ENCODE measurements at places on chromosomes 7 and 10.

- no peak for DNase-seq
Measured at GRCh38 chr7:116824449-116824848, 37.9 kb upstream of the CAPZA2 start.

DNA sequence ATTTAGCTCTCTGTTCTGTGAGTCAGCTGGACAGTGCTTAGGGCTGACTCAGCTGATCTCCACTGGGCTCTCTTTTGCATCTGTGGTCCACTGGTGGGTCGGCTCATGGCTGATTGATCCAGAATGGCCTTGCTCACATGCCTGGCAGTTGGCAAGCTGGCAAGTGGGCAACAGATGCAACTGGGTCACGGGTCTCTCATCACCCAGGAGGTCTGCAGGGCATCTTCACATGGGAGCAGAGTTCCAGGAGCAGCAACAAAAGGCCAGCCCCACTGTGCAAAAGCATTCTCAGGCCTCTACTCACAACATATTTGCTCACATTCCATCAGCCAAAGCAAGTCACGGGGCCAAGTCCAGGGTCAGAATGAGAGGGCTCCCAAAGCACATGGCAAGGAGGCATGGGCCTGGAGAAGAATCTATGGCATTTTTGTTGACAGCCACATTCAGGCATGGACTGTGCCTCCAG, 98.8 kb downstream of the OAT start:
- no peak for DNase-seq

DNA sequence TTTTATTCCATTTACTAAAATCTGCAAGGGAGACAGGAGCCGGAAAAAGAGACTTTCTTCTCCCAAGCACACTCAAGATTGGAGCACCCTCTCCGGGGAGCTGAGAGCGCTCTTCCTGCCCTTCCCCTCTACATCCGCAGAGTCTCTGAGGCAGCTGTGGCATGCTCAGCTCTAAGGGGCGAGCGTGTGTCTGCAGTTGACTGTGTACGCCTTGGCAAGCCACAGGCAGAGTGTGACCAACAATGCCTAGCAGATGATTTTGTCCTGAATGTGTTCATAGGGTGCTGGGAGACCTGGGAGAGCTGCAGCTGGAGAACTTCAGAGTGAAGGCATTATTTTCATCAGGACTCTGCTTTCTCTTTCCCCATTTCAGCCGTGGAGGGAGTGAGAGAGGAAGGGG, 20.7 kb downstream of the MTURN start:
- no peak for DNase-seq

DNA sequence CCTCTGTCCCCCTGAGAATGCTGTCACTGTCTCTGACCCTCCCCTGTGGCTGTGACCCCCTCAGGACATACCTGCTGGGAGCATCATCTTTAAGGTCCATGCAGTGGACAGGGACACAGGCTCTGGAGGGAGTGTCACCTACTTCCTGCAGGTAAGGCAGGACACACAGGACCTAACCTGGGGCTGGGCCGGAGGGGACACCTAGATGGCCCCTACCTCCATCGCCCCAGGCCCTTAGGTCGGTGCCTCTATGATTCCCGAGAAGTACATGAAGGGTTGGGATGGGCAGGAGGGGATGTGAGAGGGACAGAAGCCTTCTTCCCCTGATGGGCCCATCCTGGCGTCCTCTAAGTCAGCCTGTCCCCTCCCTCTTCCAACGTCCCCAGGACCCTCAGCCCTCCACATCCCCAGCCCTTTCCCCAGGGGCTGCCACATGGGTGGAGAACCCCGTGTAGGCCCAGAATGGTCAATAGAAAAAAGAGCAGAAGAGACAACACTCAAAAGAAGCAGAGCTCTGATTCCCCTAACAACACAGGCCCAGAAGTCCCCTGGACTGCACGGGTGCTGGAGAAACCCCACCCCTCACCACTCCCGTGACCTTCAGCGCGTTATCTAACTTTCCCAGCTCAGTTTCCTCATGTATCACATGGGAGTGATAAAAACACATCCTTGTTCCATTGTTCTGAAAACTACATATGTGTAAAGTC, 6.4 kb downstream of the CDHR1 start:
- DNase-seq: no peak

- DNase-seq: no peak
Measured at GRCh38 chr10:130802301-130802700, 509.2 kb downstream of the TCERG1L start.

DNA sequence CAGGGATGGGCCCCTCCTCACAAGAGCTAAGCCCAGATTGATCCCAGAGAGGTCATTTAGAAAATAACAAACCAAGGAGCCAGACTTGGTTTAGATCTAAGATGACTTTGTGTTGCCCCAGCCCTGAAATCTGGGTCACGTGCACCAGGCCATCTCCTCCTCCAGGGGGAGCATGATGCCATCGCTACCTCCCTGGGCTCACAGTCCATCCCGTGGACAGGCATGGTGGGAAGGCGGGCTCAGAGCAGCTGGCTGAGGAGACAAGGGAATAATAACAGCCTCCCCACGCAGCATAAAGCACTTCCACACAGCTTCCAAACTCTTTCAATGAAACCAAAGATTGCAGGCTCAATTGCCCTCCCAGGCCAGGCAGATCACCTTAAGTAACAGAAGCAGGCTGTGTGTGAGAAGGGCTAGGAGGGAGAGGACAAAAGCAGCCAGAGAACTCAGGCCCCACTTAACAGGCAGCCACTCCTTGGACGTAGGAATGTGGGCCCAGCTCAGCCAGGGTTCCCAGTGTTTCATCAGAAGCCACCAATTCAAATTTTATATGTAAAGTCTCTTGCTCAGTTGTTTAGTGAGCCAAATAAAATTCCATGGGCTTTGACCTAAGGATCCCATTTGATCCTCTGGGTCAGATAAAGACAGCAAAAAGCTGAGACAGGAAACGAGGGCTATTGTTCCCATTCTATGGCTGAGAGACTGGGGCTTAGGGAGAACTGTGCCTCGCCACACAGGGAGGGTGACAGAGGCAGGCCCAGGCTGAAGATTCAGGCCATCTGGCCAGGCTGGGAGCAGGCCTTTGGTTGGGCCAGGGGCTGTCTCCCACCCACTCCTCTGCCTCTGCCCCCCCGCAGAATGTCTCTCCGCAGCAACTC, 100.2 kb downstream of the COL13A1 start:
- peak; percentile 48 for DNase-seq

DNA sequence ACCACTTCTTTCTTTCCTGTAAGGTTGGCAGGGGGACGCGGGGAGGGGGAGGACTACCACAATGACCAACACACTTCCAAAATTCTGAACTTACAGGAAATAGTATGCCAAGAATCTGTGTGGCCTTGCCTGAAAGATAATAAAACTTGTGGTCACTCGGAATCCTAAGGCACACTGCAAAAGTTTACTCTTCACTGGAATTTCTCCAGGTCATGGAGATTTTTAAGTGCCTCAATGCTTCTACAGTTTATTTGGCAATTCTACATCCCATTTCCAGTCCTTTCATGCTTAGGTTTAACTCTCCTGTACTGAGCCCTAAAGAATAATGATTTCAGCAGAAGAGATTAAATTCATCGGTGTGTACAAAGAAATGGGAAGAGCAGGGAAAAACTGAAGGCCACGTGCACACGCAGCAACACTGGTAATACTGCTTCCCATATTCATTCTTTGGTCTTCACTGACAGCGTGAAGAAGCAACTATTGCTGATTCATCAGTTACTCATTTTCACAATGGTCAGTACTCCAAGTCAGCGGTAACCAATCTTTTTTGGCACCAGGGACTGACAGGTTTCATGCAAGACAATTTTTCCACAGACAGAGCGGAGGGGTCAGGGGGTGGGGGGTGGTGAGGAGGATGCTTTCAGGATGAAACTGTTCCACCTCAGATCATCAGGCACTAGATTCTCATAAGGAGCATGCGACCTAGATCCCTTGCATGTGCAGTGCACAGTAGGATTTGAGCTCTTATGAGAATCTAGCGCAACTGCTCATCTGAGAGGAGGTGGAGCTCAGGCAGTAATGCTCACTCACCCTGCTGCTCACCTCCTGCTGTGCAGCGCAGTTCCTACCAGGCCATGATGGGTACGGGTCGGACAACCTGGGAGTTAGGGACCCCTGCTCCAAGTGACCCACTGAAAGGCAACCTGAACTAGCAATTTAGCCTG, 9.8 kb downstream of the LARP4B start:
- no peak for DNase-seq

GRCh38 chr7:139830292-139830691, 1.2 kb downstream of the TBXAS1 start:
- DNase-seq: no peak

GRCh38 chr7:131424219-131424822, 96.6 kb downstream of the MKLN1 start:
- no peak for DNase-seq

DNA sequence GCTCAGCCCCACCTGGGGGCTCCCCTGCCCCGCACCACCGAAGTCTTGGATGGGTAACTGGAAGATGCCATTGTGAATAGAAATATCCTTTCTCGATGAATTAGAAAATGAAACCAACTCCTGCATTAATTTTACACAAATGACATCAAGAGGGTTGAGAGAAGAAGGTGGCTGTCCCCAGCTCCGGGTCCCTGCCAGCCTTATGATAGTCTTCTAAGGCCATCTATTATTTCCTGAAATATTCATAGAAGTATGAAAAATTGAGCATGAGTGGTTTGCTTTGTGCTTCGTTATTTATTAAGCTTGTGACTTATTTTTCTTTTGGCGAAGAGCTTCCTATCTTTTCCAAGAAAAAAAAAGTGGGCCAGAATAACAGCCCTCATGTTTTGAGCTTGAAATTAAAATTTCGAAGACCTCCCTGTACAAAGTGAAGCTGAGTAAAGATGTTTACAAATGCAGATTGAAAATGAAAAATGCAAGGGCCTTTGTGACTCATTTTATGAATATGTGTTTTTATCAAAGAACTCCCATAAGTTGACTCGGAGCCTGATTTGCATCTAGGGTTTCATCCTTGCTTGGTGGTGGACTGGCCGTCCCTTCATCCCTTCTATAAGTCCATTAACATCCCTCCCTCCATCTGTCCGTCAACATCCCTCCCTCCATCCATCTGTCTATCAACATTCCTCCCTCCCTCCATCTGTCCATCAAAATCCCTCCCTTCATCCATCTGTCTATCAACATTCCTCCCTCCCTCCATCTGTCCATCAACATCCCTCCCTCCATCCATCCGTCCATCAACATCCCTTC, 20.5 kb upstream of the CFAP46 start:
- no peak for DNase-seq

DNA sequence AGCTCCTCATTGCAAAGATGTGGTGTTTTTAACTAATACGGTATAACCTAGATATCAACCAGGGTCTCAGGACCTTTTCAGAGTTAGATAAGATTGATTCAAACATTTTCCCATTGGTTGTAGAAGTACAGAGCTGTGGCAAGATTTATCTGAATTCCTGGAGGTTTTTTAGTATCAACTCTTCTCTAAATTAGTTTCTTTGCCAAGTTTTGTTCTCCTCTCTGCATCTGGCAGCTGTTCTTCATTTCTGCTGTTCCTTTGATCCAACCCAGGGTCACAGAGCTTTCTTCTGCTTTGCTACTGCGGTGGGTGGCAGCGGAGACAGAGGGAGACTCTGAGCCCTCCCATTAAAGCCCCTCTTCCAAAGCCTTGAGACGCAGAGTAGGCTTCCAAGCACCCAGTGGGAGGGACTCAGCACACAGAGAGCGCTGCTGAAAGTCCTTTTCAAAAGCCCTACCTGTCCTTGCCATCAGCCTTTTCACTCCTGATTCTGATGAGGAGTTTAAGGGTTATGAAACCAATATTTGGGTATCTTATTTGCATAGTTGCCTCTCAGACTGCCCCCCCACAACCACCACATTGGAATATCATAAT, 146.3 kb upstream of the EEPD1 start:
- DNase-seq: no peak

- DNase-seq: no peak
Measured at GRCh38 chr7:87944547-87944946, 10.5 kb downstream of the ADAM22 start.

DNA sequence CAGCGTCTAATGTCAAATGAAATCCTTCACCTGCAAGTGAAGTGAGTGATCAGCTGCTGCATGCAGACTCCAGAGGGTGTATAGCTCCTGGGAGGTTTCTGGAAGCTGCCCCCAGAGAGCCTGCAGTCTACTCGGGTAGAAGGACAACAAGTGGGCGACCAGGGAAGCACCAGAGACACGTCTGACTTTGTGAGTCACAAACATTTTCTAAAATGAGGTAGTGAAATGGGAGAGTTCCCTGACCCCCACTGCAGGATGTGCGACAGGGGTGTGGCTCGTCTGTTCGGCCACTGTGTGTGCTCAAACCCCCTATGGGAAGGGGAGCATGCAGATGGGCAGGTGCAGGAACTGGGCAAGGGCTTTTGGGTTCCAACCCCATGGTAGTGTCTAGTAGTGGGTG, 177.1 kb upstream of the PRKCQ start:
- DNase-seq: no peak

DNA sequence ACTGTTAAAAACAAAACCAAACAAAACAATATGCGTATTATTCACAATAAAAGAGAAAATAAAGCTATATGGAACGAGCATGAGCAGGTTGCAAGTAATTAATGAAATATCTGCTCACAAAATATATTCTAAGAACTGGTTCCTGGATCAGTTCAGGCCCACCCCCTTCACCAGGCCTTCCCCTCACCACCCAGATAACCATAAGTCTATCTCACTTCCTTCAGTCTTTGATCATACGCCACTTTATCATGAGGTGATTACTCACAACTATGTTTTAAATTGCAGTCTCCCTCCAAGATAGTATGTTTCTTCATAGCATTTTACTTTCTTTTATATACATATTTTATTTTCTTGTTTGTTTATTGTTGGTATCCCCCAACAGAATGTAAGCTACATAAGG, 263.1 kb upstream of the HGF start:
- DNase-seq: no peak

- no peak for DNase-seq
Measured at GRCh38 chr10:73225518-73225917, 21.5 kb downstream of the DNAJC9 start.

GRCh38 chr10:113160641-113161040, 210.6 kb downstream of the TCF7L2 start:
- DNase-seq: no peak

DNA sequence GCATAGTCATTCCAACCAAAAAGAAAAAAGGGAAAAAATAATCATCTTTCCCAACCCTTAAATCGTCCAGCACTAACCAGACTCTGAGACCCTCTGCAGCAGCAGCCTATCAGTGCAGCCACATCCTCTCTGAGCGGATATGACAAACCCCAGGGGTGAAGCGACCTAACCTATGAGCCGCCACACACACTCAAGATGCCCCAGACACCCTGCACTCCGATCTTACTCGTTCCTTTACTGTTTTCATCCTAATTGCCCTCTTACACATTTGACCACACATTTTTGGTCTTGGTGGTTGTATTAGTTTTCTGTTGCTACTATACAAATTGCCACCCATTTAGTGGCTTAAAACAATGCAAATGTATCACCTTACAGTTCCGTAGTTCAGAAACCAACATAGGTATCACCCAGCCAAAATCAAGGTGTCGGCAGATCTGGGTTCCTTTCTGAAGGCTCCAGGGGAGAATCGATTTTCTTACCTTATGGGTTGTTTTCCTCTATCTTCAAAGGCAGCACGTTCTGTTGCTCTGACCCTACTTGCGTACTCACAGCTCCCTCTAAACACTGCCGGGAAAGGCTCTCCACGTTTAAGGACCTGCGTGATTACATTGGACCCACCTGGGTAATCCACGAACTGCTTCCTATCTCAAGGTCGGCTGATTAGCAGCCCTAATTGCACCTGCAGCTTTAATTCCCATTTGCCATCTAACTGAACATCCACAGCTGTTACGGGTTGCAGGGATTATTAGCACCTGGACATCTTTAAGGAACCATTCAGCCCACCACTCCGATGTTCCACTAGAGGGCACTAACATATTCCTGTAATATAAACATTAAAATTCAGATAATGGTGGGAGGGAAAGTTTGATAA, 37.3 kb upstream of the PRSS1 start:
- peak; percentile 49 for DNase-seq

GRCh38 chr10:1396297-1396635, 340.1 kb downstream of the WDR37 start:
- no peak for DNase-seq

Data from activated T-cell treated with anti-CD3 and anti-CD28 coated beads, Interleukin-2, amount 50 U/mL, for 48 hours (primary cell).